Activated CD8-positive, alpha-beta T cell treated with anti-CD3 and anti-CD28 coated beads, Interleukin-2, amount 10 ng/mL, durations not matched to agents 7 days and 5 days (primary cell): ENCODE measurements at places on chromosomes 5 and 9. TPM values are rescaled to one million over a fixed set of nuclear protein-coding genes. Genes with fewer than 3 reads are reported as not detected.

DNA sequence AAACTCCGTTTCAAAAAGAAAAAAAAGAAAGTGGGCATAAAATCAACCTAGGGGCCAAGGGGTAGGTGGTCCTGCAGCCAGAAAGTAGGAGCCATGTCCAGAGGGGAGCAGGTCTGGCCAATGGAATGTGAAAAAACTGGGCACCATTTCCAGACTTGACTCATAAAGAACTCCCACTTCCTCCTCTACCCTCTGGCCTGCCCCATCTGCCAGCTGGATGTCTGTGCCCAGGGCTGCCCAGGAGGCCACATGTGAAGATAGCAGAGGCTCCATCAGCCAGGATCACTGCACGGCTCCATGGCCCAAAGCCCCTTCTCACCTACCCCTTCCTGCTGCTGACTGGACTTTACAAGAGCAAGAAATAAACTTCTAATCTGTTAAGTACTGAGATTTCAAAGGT is 42.1 kb upstream of the EEIG1 start:
- no peak for DNase-seq

DNA sequence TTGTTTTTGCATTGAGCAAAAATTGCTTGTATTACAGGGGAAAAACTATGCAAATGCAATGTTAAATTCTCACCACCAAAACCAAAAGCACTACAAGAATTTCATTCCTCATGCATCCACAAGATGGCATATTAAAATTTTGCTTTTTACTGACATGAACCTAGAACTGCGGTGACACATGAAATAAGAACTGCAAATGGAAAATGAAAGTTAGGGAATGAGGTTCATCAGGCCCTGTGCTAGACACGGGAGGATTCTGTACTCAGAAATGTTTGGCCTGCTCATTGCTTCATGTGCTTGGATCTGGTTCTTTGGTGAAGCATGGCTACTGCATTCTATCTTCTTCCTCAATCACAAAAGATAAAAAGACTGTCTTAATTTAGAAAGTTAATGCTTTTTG is 9.1 kb upstream of the RFK start:
- peak; percentile 39 for DNase-seq

Gene APBA1
- 0.13 TPM for total RNA-seq

DNA sequence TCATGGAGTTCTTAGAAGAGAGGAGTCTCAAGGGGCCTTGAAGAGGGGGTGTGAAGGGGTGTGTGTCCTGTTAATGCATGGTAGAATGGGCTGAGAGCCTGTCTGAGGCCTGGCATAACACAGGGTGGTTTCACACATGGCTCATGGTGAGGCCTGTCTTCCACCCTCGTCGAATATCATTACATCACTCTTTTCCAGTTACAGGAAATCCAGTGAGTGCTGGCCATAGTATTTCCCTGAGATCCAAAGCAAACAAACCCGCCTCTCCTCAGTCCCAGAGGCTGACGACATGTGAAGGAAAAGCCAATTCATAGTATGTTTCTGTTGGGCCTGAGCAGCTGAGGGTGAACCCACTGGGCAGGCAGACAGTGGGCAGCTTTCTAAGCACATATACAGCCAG is 159.4 kb upstream of the NR3C1 start:
- no peak for DNase-seq

Gene PCDHA9
- not detected for total RNA-seq

- DNase-seq: no peak
Observed at GRCh38 chr9:137666955-137667670, 48.3 kb downstream of the EHMT1 start.

DNA sequence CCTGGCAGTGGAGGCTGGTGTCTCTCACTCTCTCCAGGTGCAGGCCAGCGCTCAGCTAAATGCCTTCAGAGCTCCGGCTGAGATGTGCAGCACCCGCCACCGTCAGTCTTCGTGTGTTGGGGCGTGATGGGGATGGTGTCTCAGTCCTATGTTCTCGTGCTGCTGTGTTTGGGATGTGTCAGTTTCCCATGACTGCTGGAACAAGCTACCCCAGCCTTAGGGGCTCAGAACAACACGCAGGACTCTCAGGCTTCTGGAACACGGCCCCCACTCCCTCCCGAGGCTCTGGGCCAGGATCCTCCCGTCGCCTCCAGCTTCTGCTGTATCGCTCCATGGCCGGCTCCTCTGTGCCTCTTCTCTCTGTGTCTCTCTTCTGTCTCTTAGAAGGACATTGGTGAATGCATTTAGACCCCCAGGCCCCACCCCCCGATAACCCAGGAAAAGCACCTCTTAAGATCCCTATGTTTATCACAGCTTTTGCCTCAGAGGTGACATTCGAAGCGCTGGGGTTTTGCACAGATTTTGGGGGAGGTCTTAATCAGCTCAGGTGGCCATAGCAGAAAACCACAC is 9.6 kb upstream of the CEP72 start:
- DNase-seq: no peak

GRCh38 chr5:131710391-131710790 is 75.4 kb upstream of the RAPGEF6 start:
- DNase-seq: no peak

- DNase-seq: no peak
Observed at GRCh38 chr5:131396015-131396414, 132.2 kb downstream of the CDC42SE2 start.

Gene GPR150
- total RNA-seq: 0.74 TPM

DNA sequence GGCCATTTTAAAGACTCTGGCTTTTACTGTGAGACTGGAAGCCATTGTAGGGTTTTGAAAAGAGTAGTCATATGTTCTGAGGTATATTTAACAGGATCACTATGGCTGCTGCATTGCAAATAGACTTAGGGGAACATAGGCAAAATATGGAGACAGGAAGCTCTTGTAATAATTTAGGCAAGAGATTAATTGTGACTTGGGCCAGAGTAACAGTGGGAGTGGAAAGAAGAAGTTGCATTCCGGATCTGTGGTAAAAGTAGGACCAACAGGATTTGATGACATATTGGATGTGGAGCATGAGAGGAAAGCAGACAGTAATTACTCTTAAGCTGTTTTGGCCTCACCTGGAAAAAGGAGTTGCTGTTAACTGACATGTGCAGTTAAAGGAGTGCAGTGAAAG is 85.6 kb downstream of the SMIM15 start:
- DNase-seq: no peak

Gene SLC6A18
- not detected for total RNA-seq

DNA sequence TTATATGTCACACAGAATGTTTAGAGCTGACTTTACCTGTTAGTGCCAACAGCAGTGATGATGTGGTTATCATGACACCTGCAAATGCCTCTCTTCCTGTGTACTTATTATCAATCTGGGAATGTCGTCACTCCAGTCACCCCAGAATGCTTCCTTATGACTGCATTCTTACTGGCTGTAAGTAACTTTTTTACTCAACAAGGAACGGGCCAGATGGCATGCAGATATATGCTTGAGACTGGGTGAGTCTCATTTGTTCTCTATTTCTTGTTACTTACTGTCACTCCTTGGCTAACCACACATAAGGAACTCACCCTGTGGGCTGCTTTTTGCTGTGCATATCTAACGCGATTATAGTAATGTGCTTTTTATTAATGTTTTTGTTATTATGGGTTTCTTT is 385.5 kb upstream of the MEF2C start:
- no peak for DNase-seq

DNA sequence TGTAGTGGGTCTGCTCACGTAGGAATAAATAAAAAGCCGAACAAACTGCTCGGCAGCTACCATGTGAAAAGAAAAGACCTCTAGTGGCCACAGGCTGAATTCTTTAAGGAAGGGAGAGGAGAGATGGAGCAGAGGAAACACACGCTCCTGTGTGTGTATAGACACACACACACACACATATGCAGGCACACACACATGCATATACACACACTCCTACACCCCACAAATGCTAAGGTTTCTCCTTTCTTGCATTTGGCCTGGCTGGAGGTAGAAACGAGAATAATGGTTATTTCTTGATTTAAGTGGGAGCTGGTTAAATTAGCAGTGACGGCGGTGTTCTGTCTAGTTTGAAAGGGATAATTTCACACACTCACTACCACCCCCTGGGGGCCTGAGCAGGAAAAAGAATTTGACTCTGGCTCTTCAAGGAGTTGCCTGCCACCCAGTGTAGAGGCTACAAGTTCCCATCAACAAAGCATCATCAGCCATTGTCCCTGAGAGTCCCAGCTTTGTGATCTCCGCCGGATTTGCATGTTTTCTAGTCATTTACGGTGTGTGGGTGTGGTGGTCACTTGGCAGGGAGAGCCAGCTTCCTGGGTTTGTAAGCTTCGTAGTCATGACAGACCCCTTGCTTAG is at the start of gene INSYN2B:
TSS of gene INSYN2B (minus strand) at position 78 of the 636 bp plus-strand sequence. CDS start 96,597 bp downstream, outside the sequence.
- DNase-seq: no peak

GRCh38 chr5:181198905-181199519 is 6.0 kb downstream of the TRIM7 start:
- no peak for DNase-seq

DNA sequence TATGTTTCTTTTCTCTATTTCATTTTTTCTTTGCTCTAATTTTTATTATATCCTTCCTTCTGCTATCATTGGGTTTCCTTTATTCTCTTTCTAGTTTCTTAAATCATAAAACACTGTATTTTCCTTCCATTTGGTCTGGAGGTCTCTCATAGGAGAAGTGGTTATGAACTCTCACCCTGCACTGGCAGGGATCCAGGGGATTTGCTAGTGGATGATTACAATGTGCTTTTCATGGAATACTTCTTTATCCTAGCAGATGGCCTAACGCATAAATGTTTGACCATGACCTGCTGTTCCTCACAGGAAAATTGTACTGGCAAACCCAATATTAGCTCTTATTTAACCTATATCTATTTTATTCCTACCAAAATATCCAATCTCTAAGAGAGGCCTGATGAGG is 31.5 kb upstream of the SGCD start:
- no peak for DNase-seq

Gene PCDHB6
- not detected for total RNA-seq

Gene AIF1L
- 0.31 TPM for total RNA-seq

DNA sequence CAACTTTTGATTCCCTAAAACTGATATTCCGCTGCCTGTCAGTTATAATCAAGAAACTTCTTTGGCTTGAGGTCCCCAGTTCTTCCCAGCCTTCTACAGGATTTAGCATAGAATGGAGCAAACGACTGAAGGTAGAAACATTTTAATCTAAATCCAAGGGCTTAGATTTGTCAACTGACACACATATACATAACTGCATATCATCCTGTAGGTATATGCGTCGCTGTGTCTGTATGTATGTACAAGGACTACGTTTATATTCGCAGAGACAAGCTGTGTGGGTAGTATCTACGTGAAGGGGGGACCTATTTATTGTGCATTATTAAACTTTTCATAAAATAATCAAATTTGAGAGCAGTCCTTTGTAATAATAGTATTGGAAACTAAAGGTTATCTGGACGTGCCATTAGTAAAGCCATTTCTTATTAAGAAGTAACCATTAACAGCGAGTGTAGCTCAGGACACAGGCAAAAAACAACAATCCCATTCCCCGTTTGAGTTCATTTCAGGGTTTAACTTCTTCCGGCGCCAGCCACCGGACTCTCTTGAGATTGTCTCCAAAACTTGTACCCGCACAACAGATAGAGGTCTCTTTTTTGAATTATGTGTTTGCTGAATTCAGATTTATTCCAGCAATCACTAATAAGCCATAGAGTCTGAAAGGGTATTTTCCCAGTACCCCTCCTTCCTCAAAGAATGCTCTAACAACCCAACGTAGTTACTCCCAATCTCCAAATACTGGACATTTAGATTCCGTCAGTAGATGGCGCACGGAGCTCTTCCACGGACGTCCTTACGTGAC is 2.1 kb upstream of the MLLT3 start:
- DNase-seq: peak; percentile 69

DNA sequence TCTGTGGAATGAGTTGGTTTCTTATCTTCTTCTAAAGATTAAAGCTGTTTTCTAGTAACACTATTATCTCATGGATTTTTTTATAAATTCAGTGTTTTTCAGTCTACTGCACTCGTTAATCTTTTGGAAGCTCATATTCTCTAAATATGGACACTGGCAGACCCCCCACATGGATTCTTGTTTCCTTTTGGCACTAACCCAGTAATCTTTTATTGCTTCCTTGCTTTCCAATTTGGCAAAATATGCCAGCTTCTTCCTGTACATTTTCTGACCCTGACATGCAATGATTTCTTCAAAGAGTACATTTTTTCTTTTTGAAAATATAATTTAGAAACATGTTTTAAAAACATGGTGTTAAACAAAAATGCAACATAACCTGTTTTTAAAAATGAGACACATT is 474.2 kb upstream of the FTMT start:
- no peak for DNase-seq

GRCh38 chr5:87136733-87137132 is 130.9 kb upstream of the RASA1 start:
- no peak for DNase-seq

Gene CPLANE1
- total RNA-seq: 7.2 TPM

Gene PTPRD
- not detected for total RNA-seq

DNA sequence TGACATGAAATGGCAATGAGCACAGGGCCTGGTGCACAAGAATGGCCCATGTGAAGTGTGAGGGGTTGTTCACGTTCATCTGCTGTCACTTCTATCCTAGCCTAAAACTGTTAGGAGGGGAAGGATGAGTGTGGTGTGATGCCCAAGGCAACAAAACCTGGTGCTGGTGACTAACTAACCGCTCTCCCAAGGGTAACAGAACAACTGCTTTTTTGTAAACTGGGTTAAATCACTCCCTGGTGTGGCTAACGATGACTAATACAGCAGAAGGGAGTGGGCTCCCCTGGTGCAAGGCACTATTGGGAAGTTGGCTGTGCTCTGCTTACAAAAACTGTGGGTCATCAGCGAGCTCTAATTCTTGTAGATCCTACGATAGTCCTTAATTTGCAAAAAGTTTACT is 103.2 kb upstream of the VCAN start:
- DNase-seq: no peak

- DNase-seq: no peak
Observed at GRCh38 chr9:14935964-14936363, 25.7 kb upstream of the FREM1 start.

DNA sequence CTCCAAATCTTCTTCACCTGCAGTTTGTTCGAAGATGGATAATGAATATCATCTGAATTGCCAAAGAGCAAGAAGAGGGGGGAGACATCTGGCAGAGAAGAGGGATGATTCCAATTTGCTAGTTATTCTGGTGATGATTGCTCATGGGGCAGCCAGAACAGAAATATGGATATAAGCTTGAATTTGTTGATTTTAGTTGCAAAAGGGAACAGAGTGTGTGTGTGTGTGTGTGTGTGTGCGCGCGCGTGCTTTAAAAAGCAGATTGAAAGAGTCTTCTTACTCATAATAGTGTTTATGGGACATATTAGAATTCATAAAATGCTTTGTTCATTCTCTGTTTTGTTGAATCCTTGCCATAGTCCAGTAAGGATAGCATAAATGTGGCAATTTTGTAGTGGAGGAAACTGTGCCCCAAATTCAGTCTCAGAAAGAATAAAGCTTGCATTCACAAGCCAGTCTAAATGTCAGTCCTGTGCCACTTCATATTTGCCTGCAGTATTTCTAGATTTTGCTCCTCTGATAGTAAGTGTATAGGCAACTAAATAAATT is 436.3 kb upstream of the KLF4 start:
- DNase-seq: no peak

GRCh38 chr5:36692791-36693763 is 86.7 kb downstream of the SLC1A3 start:
- peak; percentile 59 for DNase-seq

GRCh38 chr9:113690055-113690740 is 185.9 kb upstream of the ZNF618 start:
- DNase-seq: no peak

- no peak for DNase-seq
Observed at GRCh38 chr9:28155067-28155466, 581.8 kb upstream of the C9orf72 start.

- DNase-seq: no peak
Observed at GRCh38 chr9:132634327-132634726, 35.5 kb downstream of the DDX31 start.

GRCh38 chr5:94432499-94432898 is 185.9 kb downstream of the KIAA0825 start:
- no peak for DNase-seq
